ENCODE measurements at places on chromosomes 11 and 22.

- DNase-seq, result no peak
These were observed 13.4 kb downstream of the CCDC134 start for GRCh38 chr22:41813726-41814410.

DNA sequence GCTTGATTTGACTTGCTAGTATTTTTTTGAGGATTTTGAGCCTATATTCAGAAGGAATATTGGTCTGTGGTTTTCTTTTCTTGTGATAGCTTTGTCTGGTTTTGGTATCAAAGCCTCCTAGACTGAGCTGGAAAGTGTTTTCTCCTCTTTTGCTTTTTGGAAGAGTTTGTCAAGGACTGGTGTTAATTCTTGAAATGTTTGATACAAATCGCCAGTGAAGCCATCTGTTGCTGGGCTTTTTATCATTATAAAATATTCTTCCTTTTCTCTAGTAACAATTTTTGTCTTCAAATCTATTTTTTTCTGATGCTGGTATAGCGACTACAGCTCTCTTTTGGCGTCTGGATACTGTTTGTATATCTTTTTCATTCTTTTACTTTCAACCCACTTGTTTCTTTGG is 45.2 kb downstream of the MPPED1 start:
- no peak for DNase-seq

DNA sequence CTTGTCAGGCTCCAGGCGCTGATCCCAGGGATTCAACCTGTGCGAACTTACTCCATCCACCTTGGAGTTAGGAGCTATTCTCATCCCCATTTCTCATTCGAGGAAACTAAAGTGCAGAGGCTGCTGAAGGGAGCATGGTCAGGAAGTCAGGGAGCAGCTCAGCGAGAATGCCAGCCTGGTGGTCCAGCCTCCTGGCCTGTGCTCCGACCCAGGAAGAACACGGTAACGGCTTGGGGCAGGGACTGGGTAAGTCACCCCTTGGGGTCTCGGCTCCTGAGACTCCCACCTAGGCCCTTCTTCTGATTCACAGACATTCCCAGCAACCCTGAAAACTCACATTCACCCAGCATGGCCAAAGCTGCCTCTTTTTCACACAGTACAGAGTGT is 132.8 kb downstream of the CRYBB2 start:
- DNase-seq, result no peak

DNA sequence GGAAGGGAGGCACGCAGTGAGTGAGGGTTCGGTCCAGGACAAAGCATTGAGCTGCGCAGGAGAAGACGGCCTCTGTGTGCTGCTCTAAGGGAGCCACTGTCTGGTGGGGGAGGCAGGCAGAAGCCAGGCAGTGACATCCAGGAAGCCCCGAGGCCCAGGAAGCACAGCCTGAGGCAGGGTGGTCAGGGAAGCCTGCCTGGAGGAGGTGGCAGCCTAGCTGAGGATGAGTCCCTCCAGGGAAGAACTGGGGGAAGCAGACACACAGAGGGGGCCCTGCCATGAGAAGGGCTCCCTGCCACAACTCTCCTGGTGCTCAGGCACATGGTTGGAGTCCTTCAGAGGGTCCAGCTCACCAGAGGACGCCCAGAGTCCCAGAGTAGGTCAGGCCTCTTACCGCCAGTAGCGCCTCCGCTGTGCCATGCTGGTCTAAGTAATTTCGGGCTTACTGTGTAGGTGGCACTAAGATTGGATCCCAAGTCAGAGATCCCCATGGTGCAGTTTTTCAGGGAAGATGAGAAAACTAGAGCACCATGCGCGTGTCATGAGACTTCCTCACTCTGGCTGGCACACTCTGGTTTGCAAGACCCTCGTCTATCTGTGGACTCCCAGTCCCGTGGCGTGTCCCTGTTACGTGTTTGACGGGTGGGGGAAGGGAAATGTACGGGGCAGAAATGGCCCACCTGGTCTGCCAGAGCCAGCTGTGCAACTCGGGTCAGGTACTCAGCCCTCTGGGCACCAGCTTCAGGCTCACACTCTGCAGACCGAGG is 887.2 kb downstream of the BRD1 start:
- no peak for DNase-seq

DNA sequence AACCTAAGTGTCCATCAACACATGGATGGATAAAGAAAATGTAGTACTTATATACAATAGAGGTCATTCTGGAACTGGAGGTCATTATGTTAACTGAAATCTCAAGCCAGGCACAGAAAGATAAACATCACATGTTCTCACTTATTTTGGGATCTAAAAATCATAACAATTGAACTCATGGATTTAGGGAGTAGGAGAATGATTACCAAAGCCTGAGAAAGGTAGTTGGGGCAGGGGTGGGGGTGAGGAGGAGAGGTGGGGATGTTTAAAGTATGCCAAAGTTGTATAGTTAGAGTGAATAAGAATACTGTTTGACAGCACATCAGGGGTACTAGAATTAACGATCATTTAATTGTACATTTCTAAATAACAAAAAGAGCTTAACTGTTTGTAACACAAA is 1112.7 kb downstream of the DLG2 start:
- DNase-seq, result no peak

DNA sequence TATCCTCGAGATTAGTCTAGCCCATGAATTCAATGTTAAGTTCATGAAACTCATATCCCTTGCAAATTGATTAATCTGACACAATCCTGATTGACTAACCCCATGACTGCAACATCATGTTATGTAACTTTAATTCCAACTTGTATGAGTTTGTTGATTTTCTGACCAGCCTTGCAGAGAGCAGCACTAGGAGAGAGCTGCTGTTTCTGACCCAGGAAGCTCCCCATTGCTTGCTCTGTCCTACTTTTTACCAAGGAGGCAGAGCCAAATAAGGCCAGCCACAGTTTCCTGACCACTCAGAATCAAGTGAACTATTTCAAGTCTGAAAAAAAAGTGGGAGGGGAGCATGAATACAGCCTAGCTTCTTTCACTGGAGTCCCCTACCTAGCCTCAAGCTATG is 13.2 kb downstream of the MPZL3 start:
- no peak for DNase-seq

- DNase-seq, result no peak
These were observed 67.0 kb upstream of the IGLL5 start for GRCh38 chr22:22820626-22821025.

GRCh38 chr11:9020916-9021315 is 17.1 kb upstream of the NRIP3 start:
- DNase-seq, result no peak

- DNase-seq, result no peak
These were observed 2.4 kb downstream of the CHEK1 start for GRCh38 chr11:125627236-125627910.

- no peak for DNase-seq
These were observed 18.1 kb downstream of the MAML2 start for GRCh38 chr11:96324912-96325311.

DNA sequence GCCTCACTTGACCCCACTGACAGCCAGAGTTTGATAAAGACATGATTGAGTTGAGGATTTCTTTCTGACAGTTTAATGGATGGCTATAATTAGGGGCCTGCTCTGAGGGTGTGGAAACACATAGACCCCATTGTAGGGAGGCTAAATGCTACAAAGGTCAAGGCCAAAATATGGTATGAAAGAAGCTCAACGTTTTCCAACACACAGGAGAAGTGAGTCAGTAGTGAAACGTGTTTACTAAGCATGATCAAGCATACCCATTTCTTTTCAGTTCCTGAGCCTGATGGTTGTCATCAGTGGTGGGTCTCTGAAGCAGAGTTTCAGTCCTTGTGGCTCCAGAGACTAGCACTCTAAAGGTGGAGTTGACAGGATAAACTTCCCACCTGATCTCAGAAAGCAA is 69.7 kb downstream of the SNX19 start:
- no peak for DNase-seq

GRCh38 chr22:44103735-44104480 is 76.8 kb upstream of the PARVG start:
- no peak for DNase-seq

GRCh38 chr22:28249402-28249801 is 330.3 kb upstream of the PITPNB start:
- DNase-seq, result no peak

- no peak for DNase-seq
These were observed 132.6 kb downstream of the MICAL2 start for GRCh38 chr11:12242966-12243365.

DNA sequence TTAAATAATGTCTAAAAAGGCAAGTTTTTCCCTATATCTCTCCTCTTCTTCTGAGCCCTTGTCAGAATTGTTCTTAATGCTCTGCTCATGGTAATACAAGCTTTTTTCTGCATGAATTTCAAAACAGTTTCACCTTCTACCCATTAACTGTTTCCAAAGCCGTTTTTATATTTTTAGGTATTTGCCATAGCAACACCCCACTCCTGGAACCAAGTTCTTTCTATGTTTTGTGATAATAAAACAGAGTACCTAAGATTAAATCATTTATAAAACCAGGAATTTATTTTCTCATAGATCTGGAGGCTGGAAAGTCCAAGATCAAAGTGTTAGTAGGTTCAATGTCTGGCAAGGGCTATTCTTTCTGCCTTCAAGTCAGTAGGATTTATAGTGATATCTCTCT is 497.4 kb downstream of the ETS1 start:
- DNase-seq, result no peak

GRCh38 chr22:48348855-48349254 is 1478.8 kb downstream of the BRD1 start:
- no peak for DNase-seq

GRCh38 chr11:16001899-16002426 is 354.4 kb downstream of the SOX6 start:
- peak; percentile 38 for DNase-seq

GRCh38 chr11:35029979-35030682 is 108.8 kb upstream of the CD44 start:
- no peak for DNase-seq

GRCh38 chr11:22006901-22007300 is 186.0 kb upstream of the ANO5 start:
- no peak for DNase-seq

DNA sequence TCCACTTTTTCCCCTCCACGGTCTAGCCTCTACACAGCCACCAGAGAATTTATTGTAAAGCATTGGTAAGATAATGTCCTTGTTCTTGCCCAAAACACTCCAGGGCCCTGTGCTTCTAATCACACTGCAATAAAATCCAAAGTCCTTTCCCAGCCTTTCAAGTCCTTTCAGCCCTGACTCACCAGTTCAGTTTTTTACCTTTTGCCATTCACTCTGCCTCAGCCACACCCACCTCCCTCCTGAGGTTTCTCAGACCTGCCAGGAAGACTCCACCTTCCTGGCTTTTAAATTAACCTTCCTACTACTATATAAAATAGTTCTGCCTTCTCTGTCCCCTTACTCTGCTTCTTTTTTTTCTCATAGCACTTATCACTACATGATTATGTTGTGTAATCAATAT is 91.0 kb upstream of the ARHGAP32 start:
- DNase-seq, result no peak

DNA sequence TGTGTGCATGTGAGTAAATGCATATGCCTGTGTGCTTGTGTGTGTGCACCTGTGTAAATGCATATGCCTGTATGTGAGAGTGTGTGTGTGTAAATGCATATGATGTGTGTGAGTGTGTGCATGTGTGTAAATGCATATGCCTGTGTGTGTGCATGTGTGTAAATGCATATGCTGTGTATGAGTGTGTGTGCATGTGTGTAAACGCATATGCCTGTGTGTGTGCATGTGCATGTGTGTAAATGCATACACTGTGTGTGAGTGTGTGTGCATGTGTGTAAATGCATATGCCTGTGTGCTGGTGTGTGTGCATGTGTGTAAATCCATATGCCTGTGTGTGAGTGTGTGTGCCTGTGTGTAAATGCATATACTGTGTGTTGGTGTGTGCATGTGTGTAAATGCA is 37.8 kb downstream of the GGTLC2 start:
- no peak for DNase-seq

GRCh38 chr11:44556735-44557409 is 8.6 kb upstream of the CD82 start:
- DNase-seq, result peak; percentile 25

- no peak for DNase-seq
These were observed 6.2 kb downstream of the APIP start for GRCh38 chr11:34909955-34910354.

- DNase-seq, result no peak
These were observed 162.8 kb downstream of the ST3GAL4 start for GRCh38 chr11:126518071-126518971.

DNA sequence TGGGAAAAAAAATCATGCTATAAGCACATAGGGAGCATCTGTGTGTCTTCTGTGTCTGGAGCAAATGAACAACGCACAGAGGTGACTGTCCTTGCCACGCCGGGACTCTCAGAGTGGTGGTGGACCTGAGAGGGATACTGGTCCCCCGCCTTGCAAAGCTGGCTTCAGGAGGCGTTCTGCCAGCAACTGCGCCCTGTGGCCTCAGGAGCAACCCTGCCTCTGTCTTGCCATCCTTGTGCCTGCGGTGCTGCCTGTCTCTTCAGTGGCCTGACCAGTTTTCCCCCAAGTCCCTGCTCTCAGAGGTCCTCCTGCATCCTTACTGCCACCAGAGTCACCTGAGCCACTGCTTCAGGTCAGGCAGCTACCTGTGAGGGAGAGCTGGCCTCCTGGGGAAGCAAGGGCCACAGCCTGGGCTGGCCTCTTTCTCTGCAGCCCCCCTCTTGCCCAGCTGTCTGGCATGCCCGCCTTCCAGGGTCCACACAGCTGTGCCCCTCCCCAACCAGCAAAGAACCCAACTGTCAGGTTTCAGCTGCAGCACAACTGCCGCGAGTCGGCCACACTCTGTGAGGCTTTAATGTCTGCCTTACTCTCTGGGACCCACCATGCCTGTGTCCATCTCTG is 30.4 kb upstream of the YPEL1 start:
- no peak for DNase-seq

GRCh38 chr11:2767801-2768200 is 68.0 kb upstream of the KCNQ1OT1 start:
- no peak for DNase-seq

DNA sequence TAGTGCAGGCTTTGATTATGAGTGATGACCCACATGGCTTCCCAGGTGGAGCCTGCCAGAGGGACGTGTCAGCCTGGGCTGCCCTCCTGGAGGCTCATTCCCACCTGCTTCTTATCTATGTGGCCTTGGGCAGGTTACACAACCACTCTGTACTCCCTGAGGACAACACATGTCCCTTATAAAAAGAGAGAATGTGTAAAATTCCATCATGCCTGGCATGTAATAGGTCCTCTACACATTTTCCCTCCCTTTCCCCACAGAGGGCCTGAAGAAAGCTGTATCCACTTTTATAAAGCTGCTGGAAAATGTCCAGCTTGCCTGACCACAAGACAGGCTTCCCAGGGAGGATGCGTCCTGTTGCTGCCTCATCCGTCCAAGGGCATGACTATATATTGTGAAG is 55.0 kb upstream of the VSTM5 start:
- DNase-seq, result no peak

- DNase-seq, result no peak
These were observed 36.0 kb downstream of the PARVA start for GRCh38 chr11:12413141-12414052.

DNA sequence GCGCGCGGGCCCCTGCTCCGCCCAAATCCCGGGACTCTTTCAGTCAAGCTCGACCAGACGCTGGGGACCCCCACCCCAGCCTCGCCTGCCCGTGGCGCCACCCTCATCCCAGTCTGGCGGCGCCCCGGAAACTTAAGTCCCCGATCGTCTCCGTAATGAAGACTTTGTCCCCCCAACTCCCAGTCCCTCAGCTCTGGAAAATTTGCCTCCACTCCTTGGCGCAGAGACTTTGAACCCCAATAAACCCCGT is 348 bp downstream of the PLCB3 start:
- DNase-seq, result no peak
